ENCODE measurements at places on chromosomes 7 and 10. TPM values are rescaled to one million over a fixed set of nuclear protein-coding genes. Genes with fewer than 3 reads are reported as not detected.

PTF1A gene
- total RNA-seq, result not detected

MSMB gene
- not detected for total RNA-seq

HTR5A gene
- total RNA-seq, result not detected

JCAD gene
- total RNA-seq, result 40.7 TPM

LLCFC1 gene
- not detected for total RNA-seq

CFAP70 gene
- 1.3 TPM for total RNA-seq

ZNRF2 gene
- 28.7 TPM for total RNA-seq

KCNH2 gene
- not detected for total RNA-seq

PKD2L1 gene
- not detected for total RNA-seq

VPS50 gene
- total RNA-seq, result 36.0 TPM

TMEM196 gene
- total RNA-seq, result not detected

GET4 gene
- 18.3 TPM for total RNA-seq

TEX47 gene
- not detected for total RNA-seq

GNB2 gene
- 144 TPM for total RNA-seq

KLLN gene
- 0.97 TPM for total RNA-seq

NAT16 gene
- not detected for total RNA-seq

ADRA2A gene
- total RNA-seq, result 2.9 TPM
